Activated CD8-positive, alpha-beta T cell treated with anti-CD3 and anti-CD28 coated beads for 36 hours (primary cell): ENCODE measurements at places on chromosomes 6 and 20. TPM values are rescaled to one million over a fixed set of nuclear protein-coding genes. Genes with fewer than 3 reads are reported as not detected.
A peak's percentile ranks its signal among the peaks of the same experiment; 100 is the strongest.

Gene SLC32A1
- not detected for total RNA-seq

DNA sequence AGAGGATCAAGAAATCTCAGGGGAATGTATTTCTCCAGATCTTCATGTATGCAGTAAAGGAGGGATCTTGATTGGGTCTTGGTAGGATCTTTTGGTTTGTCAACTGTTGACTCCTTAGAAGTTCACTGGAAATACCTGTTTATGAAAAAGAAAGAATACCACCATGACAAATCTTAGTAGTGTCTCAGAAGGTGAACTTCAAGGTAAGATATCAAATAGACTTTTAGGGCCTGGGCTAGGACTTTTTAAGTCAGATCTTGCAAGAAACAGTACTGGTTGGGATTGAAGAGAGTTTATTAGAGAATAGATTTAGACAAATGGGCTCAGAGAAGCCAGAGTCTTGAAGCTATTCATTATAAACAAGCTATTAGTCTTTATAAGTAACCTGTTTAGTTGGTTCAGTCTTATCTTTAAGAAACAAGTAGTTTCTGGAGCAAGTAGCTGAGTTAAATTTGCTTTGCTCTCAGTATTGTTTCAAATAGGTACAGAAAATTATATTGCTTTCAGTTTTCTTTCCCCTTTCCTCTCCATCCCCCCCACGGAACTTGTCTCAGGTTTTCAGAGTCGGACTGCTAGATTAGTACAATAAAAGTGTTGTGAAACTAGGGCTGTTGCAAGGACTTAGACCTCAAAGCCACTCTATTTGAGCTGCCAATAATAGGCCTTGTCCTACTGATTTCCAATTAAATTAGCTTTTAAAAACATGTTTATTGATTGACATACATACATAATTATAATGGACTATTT, 529.1 kb upstream of the CITED2 start:
- DNase-seq, result no peak

Gene SULF2
- 0.47 TPM for total RNA-seq

Gene SLC17A4
- not detected for total RNA-seq

GRCh38 chr20:57435498-57436222, 44.5 kb downstream of the RBM38 start:
- DNase-seq, result peak; percentile 59

Gene TRIM10
- total RNA-seq, result not detected

DNA sequence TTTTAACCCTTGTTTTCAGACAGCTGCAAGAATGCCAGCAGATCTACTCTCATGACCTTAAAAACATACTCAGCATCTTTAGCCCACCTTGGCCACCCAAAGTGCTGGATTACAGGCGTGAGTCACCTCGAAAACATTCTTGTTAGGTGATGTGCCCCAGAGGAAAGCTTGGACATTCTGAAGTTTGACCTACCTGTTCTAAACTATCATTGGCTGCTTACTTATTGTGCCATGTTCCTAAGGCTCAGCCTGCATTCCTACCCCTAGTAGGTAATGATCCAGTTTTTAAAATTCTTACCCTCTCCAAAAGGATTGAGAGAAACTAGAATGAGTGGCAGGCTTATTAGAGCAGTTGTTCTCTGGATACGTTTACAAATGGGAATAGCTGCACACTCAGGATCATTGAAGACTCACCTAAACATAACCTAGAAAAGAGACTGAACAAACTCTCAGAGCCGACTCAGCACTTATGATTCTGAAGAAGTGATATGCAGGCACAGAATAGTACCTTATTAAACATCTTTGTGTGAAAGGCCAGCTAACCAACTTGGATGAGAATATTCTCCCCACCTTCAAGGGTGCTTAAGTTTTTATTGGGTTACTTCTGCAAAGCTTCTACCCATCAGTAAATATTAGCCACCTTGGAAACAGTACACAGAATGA, 362.1 kb downstream of the NRN1 start:
- DNase-seq, result no peak

Gene CST5
- not detected for total RNA-seq

GRCh38 chr20:38337561-38338140, 8.6 kb upstream of the LBP start:
- peak; percentile 67 for DNase-seq

Gene SERAC1
- total RNA-seq, result 5.4 TPM

Gene TFAP2C
- not detected for total RNA-seq

Gene BPIFB1
- not detected for total RNA-seq

- no peak for DNase-seq
These were observed 1082.3 kb upstream of the GJE1 start for GRCh38 chr6:141050471-141050870.

- no peak for DNase-seq
These were observed 18.1 kb upstream of the NOX3 start for GRCh38 chr6:155473741-155474140.

DNA sequence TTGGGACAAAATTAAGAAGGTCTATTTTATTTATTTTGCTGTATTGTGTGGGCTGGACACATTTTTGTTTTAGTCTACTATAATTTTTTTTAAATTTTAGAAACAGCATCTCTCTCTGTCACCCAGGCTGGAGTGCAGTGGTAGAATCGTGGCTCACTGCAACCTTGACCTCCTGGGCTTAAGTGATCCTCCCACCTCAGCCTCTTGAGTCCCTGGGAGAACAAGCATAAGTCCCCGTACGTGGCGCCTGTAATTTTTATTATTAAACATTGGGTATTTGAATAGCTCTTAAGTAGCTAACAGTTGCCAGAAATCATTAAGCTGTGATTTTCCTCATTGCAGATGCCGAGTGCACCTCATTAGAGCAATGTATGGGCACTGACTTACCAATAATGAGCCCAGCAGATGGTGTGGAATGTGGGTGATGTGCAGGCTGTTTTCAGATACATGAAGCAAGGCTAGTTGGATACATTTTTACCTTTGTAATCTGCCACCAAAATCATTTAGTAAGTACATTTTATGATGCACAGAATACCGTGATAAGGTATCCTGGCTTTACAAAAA, 10.3 kb upstream of the MAS1 start:
- DNase-seq, result no peak

DNA sequence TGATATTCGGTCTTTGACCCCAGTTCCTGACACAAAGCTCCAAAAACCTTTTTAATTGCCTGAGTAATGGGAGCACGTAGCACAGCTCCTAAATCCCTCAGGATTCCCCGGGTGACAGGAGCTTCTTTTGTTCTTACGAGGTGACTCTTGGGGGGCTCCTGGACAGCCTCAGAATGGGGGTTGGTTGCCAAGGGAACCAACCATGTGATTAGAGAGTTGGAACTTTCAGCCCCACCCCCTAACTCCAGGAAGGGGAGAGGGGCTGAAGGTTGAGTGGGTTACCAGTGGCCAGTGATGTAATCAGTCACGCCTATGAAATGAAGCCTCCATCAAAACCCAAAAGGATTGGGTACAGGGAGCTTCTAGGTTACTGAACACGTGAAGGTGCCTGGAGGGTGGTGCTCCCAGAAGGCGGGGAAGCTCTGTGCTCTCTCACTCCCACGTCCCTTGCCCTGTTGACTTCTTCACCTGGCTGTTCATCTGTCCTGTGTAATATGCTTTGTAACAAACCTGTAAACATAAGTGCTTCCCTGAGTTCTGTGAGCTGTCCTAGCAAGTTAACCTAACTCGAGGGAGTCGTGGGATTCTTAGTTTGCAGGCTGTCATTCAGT, 89.5 kb downstream of the CHMP4B start:
- no peak for DNase-seq
